ENCODE measurements at places on chromosomes 12 and 14.
A peak's percentile ranks its signal among the peaks of the same experiment; 100 is the strongest.

DNA sequence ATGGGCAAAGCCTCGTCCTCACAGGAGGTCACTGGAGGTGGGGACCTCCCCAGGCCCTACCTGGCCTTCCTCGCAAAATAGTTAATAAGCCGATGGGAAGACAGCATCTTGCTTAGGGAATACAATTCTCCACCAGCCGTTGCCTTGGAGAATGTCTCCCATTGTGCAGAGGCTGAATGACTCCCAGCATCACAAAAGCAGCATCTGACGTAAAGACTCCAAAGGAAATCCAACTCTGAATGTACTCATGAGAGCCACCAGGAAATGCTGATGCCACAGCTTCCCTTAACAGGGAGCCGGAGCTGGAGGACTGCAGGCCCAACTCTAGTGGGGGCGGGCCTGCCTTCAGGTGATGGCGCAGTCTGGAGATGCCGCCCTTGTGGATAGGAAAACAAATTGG is 15.5 kb downstream of the CCDC63 start:
- no peak for DNase-seq

DNA sequence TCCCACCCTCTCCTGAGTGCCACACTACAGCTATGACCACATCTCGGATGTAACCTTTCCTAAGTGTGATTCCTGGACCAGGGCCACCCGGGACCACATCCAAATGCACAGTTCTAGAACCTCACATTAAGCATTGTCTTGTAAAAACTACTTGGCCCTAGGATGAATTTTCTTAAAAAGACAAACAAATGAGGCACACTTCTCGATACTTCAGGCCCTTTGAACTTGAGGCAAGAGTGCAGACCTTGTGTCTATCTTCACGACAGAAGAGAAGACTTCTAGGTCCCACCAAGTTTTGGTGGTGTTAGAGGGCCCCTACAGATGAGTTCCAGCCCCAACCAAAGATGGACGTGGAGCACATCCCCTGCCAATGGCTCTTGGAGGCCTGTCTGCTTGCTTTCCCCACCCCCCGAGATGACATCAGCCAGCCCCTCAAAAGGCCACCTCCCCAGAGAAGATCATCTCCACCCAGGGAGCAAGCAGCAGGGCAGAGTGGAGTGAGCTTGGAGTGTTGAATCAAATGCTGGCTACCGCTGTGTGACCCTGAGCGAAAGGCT is 9.3 kb downstream of the ISCU start:
- DNase-seq = no peak

DNA sequence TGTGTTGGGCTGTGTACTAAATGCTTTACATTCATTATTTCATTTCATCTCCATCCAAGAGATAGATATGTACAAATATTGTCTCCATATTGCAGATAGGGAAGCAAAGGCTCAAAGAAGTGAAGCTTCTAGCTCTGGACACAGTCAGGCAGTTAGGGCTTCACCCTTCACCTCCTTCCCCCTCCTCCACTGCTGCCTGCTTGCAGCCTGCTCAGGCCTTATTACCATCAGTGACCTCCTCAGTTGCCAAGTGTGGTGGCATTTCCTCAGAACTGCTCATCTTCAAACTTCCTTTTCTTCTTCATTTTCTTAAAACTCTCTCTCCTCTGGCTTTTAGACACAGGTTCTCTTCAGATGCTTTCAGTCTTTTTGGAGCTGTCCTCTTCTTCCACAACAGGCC is 4.7 kb upstream of the GPATCH2L start:
- no peak for DNase-seq

DNA sequence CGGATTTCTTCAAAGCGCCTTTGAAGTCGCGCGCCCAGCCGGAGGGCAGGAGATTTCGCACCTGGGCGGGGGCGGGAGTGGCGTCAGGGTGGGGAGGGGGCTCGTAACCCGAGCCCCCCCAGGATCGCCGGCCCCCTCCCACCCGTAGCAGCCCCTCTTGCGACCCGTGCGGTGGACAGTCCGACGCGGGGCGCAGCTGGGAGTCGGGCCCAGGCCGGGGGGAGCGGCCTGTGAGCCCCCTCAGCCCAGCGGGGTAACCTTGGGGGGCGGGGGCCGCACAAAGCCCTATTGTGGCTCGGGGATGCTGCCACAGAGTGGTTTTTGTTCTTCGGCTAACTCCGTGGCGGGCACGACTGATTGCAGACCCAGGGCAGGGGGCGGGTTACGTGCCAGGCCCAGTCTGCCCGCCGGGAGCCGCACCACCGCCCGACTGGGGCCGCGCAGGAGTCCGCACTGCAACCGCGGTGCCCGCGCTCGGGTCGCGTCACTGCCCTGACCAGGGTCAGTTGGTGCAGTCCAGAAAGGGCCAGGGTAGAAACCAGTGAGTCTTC is 4.2 kb upstream of the AAAS start:
- no peak for DNase-seq

- peak; percentile 54 for DNase-seq
These were observed 365 bp upstream of the CCDC88C start for GRCh38 chr14:91417983-91418386.

GRCh38 chr12:109927622-109928021 is 27.5 kb downstream of the TCHP start:
- peak; percentile 15 for DNase-seq

DNA sequence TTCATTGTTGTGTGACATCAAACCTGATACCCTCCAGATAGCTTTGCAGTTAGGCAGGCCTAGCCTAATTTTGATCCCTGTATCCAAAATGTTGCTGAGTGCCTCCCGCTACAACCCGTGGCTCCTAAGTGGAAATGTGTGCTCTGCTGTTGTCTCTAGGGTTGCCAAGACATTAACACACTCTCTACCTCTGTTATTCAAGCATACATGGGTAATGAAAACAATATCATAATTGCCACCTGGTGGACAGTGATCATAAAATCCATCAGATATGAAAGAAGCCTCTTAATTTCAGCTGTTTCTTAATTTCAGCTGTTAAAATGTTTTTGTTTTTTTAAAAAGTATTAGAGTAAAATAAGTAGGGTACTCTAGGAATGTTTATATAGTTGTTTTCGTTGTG is 93.5 kb downstream of the PLEKHA5 start:
- peak; percentile 61 for DNase-seq

GRCh38 chr12:120710031-120710804 is at the start of gene UNC119B:
UNC119B (plus strand) TSS chr12:120710458; CDS start chr12:120710475, 17 bp downstream.
- DNase-seq = peak; percentile 60

DNA sequence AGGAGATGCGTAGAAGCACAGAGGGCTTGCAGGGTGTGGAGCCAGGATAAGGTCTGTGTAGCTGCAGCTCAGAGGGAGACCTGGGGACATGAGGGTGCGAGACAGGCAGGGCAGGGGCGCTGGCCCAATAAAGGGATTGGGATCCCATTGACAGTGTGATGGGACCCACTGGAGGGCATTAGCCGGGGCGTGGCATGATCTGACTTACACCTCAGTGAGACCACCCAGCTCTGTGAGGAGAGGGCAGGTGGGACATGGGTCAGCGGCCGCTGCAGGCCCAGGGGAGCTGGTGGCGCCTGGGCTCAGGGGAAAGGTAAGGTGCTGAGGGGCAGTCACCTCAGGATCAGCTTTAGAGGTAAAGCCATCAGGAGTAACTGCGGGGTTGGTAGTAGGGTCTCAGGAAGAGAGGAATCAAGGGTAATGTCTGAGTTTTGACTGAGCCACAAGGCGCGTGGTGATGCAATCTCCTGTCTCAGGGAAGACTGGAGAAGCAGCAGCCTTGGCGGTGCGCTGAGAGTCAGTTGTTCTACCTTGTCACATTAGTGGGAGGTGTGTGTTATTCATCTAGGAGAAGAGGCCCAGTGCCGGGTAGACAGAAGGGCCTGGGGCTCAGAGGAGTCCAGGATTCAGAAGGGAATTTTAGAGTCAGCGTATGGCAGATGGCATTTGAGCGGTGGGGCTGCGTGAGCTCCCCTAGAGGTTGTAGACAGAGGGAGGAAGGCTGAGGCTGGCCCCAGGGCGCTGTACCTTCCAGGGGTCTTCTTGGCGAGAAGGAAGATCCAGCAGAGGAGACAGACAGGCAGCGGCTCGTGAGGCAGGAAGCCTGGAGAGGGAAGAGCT is 30.8 kb upstream of the BDKRB2 start:
- DNase-seq = no peak

DNA sequence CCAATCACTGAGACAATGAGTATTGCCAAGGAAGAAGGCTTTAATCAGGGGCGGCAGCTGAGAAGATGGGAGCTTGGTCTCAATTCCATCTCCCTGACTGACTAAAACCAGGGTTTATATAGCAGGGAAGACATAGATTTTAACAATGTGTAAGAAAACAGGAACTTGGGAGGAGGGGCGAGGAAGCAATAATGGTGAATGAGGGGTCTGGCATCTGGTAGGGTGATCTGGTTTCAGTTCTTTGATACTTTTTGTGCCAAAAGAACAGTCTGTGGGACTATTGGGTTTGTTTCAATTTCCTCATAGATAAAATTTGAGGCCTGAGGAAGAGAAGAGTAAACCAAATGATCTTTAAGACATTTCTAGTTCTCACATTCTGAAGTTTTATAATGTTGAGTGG is 49.2 kb downstream of the FUT8 start:
- DNase-seq = no peak

DNA sequence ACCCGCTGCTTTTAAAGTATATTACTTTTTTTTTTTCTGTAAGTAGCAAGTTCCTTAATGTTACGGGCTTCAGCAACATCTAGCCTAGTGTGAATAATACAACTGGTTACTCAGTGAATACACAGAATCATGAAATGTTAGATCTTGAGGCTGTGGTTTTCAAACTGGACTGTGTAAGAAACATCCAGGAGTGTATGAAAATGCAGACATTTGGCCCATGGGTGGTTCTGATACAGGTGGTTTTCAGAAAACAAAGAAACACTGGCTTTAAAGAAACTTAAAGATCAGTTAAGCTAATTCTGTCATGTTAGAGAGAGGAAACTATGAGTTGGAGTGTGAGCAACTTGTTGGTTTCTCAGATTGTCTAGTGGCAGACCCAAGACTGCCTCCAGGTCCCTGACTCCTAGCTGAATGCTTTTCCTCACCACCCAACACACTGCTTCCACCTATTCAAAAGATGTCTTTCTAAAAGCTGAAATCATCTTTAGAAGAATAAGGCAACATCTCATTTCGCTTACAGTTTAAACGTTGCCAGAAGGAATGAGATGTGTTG is 36.1 kb downstream of the TBC1D30 start:
- DNase-seq = no peak

- no peak for DNase-seq
These were observed 728.7 kb upstream of the TMEM132C start for GRCh38 chr12:127538316-127538715.

GRCh38 chr14:74501135-74501614 is 7.6 kb downstream of the ISCA2 start:
- peak; percentile 91 for DNase-seq

DNA sequence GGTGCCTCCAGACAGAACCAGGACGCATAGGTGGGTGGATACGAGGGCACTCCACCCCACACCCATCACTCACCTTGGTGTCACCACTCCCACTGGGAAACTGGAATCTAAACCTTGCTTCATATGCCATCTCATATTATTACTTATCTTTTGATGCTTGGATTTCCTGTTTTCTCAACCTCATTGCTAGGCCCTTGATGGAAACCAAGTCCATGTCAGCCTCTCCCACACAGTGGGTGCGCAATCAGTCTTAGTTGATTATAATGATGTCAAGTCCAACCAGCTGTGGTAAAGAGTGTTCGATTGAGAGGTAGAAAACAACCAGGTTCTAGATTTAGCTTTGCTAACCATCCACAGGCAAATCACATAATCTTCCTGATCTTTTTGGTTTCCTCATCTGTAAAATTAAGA is 584 bp upstream of the DDHD1 start:
- no peak for DNase-seq

GRCh38 chr12:23534196-23534595 is 415.3 kb downstream of the SOX5 start:
- no peak for DNase-seq

- DNase-seq = no peak
These were observed 222.5 kb downstream of the SLC2A13 start for GRCh38 chr12:39883411-39883810.

DNA sequence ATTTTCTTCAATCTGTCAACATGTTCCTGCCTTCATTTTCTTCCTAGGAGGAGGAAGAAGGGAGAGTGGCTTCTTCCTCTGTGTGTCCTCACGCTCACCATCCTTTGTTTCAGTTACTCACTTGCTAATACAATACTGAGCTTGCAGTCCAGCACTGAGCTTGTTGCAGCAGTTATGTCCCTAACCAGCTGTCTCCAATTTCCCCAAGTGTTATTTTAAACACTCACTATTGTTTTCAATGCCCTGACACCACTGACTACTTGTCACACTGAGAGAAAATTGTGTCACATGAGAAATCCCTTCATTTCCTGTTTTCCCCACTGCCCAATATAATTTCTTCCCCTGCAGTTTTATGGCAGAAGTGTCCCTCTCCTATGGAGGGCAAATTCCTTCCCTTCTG is 53.4 kb downstream of the HSD17B6 start:
- DNase-seq = no peak

DNA sequence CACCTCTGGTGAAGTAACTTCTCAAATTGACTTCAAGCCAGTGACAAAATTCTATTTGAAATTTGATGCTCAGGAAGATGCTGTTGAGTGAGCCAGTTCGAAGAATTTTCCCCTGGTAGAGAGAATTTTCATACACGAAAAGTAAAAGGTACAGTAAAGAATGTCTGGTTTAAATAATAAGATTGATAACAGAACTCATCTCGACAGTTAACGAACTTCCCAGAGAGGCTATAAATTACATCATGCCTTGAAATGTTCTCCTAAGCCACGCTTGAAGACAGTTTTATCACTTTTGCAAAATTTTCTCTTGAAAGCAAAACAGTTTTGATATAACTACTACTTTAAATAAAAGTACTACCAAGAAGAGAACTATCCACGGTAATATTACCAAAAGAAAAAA is 14.4 kb upstream of the OR11G2 start:
- DNase-seq = no peak

GRCh38 chr12:124655698-124656516 is 88.5 kb upstream of the NCOR2 start:
- peak; percentile 41 for DNase-seq

DNA sequence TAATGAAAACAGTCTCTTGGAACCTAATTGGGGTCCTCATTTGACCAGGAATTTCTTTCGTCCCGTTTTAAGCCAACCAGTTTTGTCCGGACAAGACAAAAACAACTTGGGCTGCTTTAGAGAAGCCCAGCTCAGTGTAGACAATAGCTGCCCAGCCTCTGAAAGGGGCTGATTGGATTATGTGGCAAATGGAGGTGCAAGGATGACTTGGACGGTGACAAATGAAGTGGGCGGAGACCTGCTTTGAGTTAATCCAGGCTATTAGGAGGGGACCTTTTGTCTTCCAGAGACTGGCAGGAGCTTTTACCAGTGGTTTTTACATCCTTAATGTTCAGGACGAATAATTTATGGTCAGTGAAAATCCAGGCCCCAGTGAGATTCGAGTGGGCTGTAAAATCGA is 4.8 kb downstream of the MEG3 start:
- no peak for DNase-seq

GRCh38 chr12:116880817-116881324 is 370 bp downstream of the HRK start:
- peak; percentile 69 for DNase-seq

GRCh38 chr14:32367516-32367915 is 38.4 kb downstream of the AKAP6 start:
- no peak for DNase-seq

DNA sequence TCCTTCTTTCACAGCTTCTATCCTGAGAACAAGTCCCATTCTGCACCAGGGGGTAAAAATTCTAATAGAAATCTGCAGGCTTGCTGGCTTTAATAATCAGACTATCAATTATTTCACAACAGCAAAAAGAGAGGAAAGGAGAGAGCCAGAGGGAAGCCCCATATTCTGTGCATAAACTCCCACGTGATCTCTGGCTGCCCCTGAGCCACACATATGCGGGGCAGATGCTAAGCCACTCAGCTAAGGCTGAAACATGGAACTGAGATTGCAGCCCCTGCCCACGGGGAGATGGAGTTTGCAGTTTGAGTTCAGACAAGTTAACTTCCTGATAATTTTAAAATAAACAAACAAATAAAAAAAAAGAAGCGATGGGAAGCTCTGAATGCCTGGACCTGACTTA is 254.4 kb upstream of the CCDC196 start:
- DNase-seq = no peak
